ENCODE measurements at places on chromosomes 6 and 20.

DNA sequence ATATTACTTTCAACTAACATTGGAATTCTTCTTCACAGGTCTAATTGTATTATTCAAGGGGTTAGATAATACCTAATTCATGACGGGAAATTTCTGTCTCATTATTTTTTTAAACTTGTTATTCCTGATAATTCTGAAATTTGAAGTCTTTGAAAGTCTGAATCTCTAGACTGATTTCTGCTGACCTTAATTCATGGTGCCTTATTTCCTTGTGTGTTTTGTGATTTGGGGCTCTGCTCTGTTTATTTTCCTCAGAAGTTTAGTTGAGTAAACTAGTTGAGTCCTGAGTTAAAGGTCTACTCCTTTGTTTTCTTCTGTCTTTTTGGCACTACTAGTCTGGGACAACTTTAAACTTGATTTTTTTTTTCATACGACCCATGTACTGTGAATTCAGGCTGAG, 5.9 kb downstream of the DEFB118 start:
- H3K27ac ChIP-seq, result no peak overlapping the region
- H3K27me3 ChIP-seq, result peaks cover 20% of the 10 kb centered on the region
- DNase-seq, result no peak
- no peaks in the 10 kb centered on the region for H3K36me3 ChIP-seq

DNA sequence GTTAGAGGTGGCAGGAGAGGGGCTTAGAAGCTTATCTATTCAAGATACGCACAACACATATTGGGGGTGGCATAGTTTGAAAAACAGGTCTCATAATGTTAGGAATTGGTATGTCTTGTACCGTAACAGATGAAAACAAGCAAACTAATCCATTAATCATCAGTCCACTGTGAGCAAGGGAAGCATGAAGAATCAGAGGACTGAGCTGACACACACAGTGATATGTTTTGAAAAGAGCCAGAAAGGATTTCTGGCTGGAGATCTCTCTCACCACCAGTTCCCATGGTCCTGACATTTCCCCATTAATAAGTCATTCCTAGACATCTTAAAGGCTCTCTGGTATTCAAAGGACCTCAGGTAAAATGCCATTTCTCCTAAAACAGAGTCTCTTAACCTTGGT, 158.8 kb upstream of the PHACTR1 start:
- no peaks in the 10 kb centered on the region for H3K36me3 ChIP-seq
- H3K27ac ChIP-seq, result no peak overlapping the region
- no peaks in the 10 kb centered on the region for H3K4me1 ChIP-seq
- H3K4me3 ChIP-seq, result no peak overlapping the region
- no peaks in the 10 kb centered on the region for H3K27me3 ChIP-seq

- H3K4me3 ChIP-seq, result no peak overlapping the region
- no peaks in the 10 kb centered on the region for H3K36me3 ChIP-seq
- peaks cover 6% of the 10 kb centered on the region for H3K27me3 ChIP-seq
- DNase-seq, result no peak
- H3K4me1 ChIP-seq, result peaks cover 42% of the 10 kb centered on the region
These were observed 48.1 kb downstream of the MCUR1 start for GRCh38 chr6:13766201-13766634.

GRCh38 chr6:148829415-148830101, 82.7 kb downstream of the UST start:
- peaks cover 33% of the 10 kb centered on the region for H3K4me1 ChIP-seq
- DNase-seq, result no peak
- no peaks in the 10 kb centered on the region for H3K36me3 ChIP-seq
- H3K27me3 ChIP-seq, result no peaks in the 10 kb centered on the region

- no peak overlapping the region for H3K4me3 ChIP-seq
- no peak for DNase-seq
- H3K27me3 ChIP-seq, result peaks cover 14% of the 10 kb centered on the region
- H3K36me3 ChIP-seq, result no peaks in the 10 kb centered on the region
- H3K27ac ChIP-seq, result no peak overlapping the region
- no peaks in the 10 kb centered on the region for H3K4me1 ChIP-seq
These were observed 204.8 kb downstream of the TTLL2 start for GRCh38 chr6:167529444-167530335.

- no peak overlapping the region for H3K27ac ChIP-seq
- no peak for DNase-seq
- H3K36me3 ChIP-seq, result no peaks in the 10 kb centered on the region
- no peaks in the 10 kb centered on the region for H3K27me3 ChIP-seq
- H3K4me3 ChIP-seq, result no peak overlapping the region
These were observed 7.0 kb downstream of the CEP250 start for GRCh38 chr20:35462351-35462750.

GRCh38 chr6:168362276-168362990, 42.9 kb upstream of the DACT2 start:
- no peak overlapping the region for H3K27ac ChIP-seq
- H3K4me1 ChIP-seq, result peaks cover 5% of the 10 kb centered on the region
- DNase-seq, result no peak
- no peaks in the 10 kb centered on the region for H3K27me3 ChIP-seq
- H3K36me3 ChIP-seq, result no peaks in the 10 kb centered on the region
- H3K4me3 ChIP-seq, result no peak overlapping the region

DNA sequence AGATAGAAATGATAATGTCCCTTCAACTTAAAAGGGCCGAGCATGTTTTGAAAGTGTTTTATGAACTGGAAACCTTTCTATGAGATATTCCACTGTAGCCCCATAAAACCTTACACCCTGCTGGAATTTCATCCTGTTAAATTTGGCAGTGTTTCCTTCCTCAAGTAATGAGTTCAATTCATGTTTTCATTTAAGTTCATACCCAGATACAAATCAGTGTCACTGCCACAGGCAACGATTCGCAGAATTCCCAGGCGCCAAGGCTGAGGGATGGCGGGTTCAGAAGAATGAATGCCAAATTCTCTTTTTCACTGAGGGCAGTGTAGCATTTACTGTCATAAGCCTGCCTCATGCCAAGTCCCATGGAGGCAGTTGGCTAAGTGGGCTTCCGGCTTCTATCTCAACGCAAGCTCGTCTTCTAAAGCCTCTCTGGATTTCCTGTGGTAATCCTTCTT, 511.8 kb upstream of the ID4 start:
- H3K4me3 ChIP-seq, result no peak overlapping the region
- H3K27me3 ChIP-seq, result no peaks in the 10 kb centered on the region
- H3K36me3 ChIP-seq, result no peaks in the 10 kb centered on the region
- no peaks in the 10 kb centered on the region for H3K4me1 ChIP-seq
- no peak overlapping the region for H3K27ac ChIP-seq

- no peaks in the 10 kb centered on the region for H3K27me3 ChIP-seq
- DNase-seq, result no peak
- peak overlapping the region; percentile 57 for H3K27ac ChIP-seq
- H3K4me3 ChIP-seq, result peak overlapping the region; percentile 61
These were observed 245.9 kb downstream of the FARS2 start for GRCh38 chr6:5507131-5507681.

DNA sequence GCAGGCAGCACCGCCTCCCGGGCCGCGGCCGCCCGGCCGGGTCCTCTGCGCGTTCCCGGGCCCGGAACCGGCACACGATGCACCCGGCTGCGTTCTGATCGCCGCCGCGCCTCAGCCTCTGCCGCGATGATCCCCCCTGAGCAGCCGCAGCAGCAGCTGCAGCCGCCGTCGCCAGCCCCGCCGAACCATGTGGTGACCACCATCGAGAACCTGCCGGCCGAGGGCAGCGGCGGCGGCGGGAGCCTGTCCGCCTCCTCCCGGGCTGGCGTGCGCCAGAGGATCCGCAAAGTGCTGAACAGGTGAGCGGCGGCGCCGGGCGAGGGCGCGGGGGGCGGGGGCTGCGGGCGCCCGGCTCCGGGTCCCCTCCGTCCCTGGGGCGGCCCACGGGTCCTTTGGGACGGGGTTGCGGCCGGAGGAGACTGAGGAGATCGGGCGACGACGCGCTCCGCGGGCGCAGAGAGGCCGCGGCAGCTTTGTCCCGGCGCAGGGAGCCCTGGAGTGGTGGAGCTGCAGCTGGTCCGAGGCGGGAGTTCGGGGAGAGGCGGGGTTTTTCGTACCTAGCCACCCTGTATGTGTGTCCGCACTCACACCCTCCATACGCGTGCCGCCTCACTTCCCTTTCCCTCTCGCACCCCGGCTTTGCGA, 659 bp downstream of the SLC35F1 start:
- peaks cover 39% of the 10 kb centered on the region for H3K27me3 ChIP-seq
- H3K4me3 ChIP-seq, result no peak overlapping the region
- H3K27ac ChIP-seq, result no peak overlapping the region
- no peaks in the 10 kb centered on the region for H3K36me3 ChIP-seq

GRCh38 chr6:53724501-53724900, 58.9 kb upstream of the KLHL31 start:
- no peaks in the 10 kb centered on the region for H3K36me3 ChIP-seq
- DNase-seq, result no peak
- no peak overlapping the region for H3K27ac ChIP-seq
- H3K4me3 ChIP-seq, result no peak overlapping the region
- H3K4me1 ChIP-seq, result peaks cover 5% of the 10 kb centered on the region

DNA sequence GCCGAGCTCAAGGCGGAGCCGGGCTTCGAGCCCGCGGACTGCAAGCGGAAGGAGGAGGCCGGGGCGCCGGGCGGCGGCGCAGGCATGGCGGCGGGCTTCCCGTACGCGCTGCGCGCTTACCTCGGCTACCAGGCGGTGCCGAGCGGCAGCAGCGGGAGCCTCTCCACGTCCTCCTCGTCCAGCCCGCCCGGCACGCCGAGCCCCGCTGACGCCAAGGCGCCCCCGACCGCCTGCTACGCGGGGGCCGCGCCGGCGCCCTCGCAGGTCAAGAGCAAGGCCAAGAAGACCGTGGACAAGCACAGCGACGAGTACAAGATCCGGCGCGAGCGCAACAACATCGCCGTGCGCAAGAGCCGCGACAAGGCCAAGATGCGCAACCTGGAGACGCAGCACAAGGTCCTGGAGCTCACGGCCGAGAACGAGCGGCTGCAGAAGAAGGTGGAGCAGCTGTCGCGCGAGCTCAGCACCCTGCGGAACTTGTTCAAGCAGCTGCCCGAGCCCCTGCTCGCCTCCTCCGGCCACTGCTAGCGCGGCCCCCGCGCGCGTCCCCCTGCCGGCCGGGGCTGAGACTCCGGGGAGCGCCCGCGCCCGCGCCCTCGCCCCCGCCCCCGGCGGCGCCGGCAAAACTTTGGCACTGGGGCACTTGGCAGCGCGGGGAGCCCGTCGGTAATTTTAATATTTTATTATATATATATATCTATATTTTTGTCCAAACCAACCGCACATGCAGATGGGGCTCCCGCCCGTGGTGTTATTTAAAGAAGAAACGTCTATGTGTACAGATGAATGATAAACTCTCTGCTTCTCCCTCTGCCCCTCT, 1.1 kb downstream of the CEBPB start:
- H3K4me1 ChIP-seq, result peaks cover 46% of the 10 kb centered on the region
- DNase-seq, result peak; percentile 70
- peaks cover 12% of the 10 kb centered on the region for H3K36me3 ChIP-seq
- H3K4me3 ChIP-seq, result peak overlapping the region; percentile 96
- no peaks in the 10 kb centered on the region for H3K27me3 ChIP-seq
- H3K27ac ChIP-seq, result peak overlapping the region; percentile 96

GRCh38 chr6:104462811-104463599, 396.7 kb downstream of the HACE1 start:
- no peaks in the 10 kb centered on the region for H3K36me3 ChIP-seq
- no peaks in the 10 kb centered on the region for H3K27me3 ChIP-seq
- H3K4me3 ChIP-seq, result no peak overlapping the region
- no peak for DNase-seq

GRCh38 chr6:157860505-157860991, 37.5 kb downstream of the SNX9 start:
- no peaks in the 10 kb centered on the region for H3K36me3 ChIP-seq
- no peak for DNase-seq
- peaks cover 9% of the 10 kb centered on the region for H3K4me1 ChIP-seq

- peaks cover 32% of the 10 kb centered on the region for H3K4me1 ChIP-seq
- no peaks in the 10 kb centered on the region for H3K36me3 ChIP-seq
- peak; percentile 65 for DNase-seq
- H3K4me3 ChIP-seq, result peak overlapping the region; percentile 66
- H3K27ac ChIP-seq, result peak overlapping the region; percentile 27
These were observed 41.3 kb downstream of the TXLNB start for GRCh38 chr6:139250296-139251044.

Measured in natural killer cell treated with Interleukin-12 subunit alpha and Interleukin-12 subunit beta and Interleukin-15 and Interleukin-18, amount 100 ng/mL, for 72 hours (primary cell).